ENCODE measurements at places on chromosomes 3 and 15.

GRCh38 chr15:70212286-70212962, 114.7 kb upstream of the TLE3 start:
- DNase-seq: no peak

DNA sequence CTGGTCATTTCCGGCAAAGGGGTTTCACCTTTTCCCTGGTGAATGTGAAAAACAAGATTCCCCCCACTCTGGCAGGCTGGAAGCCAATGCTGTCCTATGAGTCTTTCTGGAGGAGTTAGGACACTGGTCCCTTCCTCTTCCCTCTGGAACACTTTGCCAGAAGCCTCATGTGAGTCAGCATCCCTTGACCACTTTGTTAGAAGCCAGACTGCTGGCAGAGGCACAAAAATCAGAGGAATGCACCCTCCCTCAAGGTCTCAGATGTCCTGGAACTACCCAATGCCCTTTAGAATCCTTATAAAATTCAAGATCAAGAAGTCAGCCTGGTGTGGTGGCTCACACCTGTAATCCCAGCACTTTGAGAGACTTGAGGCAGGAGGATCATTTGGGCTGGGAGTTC, 26.6 kb downstream of the ITGB5 start:
- peak; percentile 12 for DNase-seq

GRCh38 chr15:88902221-88902835, 7.0 kb upstream of the HAPLN3 start:
- DNase-seq: no peak

DNA sequence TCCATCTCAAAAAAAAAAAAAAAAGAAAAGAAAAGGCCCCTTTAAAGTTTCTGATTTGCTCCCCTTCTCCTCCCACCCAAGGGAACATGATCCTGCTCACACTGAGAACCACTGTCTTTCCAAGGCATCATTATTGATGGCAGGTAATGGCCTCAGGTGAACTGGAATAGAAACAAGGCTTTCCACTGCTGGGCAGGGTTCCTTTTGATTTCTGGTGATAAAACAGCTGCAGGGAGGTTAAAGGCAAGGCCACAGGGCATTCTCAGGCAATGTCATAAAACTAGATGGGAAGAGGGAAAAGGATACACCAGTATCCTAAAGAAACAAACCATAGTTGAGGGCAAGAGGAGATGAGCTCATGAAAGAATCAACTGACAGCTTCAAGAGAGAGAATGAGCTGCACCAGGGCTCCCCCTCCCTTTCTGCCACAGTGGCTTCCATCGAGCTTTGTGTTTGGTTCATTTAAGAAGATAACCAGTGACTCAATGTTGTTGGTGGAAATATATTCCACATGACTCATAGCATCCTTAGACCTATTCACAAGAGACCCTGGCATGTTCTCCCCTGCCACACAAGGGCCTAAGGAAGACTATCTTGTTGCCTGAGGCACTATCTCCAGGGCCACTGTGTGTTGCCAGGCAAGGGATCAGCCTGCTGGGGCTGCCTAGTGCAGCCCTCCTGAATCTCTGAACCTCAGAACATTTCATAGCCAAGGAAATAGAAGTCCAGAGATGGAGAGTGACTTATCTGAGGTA, 86.4 kb downstream of the WDR76 start:
- peak; percentile 48 for DNase-seq

DNA sequence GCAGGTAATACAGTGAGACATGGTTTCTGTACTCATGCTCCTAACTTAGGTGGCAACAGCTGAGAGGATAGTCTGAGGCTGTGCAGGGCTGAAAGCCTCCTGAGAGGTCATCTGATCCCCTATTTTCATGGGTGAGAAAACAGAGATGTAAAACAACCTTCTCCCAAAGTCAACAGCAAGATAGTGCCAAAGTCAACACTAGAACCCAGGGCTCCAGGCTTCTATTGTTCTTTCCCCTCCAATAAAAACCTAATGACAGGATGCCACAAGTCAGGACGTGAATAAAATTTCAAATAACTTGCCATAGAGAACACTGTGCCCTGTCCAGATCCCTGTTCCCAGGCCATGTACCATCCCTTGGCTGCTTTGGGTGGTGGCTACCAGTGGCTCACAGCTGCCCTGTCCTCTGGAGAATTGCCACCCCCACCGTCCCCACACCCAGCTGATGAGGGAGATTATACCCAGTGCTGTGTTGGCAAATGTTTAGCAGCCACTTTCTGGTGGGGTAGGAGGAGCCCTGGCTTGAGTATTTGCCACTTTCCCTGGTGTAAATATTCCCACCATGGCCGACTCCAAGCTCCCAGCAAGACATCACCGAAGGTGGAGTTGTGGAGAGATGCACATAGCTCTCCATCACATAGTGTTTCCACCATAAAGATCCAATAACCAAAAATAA, 54.8 kb downstream of the SRGAP3 start:
- no peak for DNase-seq

DNA sequence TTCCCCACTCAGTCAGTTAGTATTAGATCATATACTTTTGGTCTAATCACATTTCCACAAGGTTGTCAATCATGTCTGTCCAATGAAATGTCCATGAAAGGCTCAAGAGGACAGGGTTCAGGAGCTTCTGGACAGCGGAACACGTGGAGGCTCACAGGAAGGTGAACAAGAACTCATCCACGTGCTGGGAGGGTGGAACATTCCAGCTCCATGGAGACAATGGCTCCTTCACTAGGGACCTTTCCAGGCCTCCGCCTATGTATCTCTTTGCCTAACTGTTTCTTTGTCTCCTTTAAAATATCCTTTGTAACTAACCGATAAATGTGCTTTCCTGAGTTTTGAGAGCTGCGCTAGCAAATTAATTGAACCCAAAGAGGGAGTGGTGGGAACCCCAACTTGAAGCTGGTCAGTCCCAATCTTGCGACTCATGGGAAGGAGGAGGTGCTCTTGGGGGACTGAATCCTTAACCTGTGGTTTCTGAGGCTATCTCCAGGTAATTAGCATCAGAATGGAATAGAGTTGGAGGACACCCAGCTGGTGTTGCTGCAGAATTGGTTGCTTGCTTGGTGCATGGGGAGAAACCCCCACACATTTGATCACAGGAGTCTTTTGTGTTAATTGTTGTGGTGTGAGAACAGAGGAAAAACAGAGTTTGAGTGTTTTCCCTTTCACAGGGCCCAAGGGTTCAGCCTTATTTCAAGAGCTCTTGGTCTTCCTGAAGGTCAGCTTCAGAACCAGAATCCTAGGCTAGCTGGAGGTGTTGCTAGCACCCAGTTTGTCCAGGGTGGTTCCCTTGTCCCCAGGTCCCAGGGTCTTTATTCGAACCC, 3.0 kb upstream of the TKT start:
- DNase-seq: no peak

DNA sequence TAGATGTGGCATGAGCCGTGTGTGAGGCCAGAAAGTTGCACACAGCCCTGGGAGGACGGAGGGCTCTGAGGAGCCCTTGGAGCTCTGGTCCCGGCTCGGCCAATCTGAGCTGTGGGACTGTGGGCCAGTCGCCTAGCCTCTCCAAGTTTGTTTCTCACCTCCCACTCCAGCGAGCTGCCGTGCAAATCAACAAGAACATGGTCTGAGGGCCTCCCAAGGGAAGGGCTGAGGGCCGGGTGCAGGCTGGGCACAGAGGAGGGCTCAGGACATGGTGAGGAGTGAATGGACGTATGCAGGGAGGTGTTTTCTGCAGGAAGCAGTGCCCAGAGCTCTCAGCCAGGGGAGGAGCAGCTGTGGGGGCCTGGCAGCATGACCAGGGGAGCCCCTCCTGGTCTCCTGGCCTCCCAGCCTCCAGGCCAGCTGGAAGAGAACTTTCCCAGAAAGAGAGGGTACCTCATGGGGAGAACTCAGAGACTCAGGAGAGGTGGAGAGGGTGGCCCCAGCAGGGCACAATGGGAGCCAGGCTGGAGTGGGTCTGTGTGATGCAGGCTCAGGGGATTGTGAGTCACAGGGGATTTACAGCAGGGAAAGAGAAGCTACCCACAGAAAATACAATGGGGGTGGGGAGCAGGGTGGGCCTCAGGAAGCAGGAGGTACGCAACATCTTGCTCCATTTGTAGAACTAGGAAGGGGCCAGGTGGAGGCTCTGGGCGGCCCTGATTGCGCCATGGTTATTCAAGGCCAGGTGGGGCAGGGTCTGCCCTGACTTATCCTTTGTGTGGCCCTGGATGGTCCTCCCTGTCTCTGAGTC, 24.8 kb downstream of the PSTPIP1 start:
- DNase-seq: no peak

- peak; percentile 59 for DNase-seq
Measured at GRCh38 chr3:50572158-50572557, 2.8 kb downstream of the HEMK1 start.

- DNase-seq: peak; percentile 93
Measured at GRCh38 chr15:63870487-63871209, 36.9 kb upstream of the HERC1 start.

DNA sequence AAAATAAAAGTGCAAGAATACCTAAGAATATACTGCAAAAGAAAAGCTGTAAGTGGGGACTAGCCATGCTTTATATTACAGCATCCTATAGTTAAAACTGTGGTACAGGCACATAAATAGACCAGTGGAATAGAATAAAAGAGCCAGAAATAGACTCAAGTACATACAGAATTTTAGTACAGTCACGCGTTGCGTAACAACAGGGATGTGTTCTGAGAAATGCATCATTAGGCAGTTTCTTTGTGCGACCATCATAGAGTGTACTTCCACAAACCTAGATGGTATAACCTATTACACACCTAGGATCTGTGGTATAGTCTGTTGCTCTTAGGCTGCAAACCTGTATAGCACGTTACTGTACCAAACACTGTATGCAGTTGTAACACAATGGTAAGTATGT, 61.8 kb downstream of the PCCB start:
- DNase-seq: no peak

DNA sequence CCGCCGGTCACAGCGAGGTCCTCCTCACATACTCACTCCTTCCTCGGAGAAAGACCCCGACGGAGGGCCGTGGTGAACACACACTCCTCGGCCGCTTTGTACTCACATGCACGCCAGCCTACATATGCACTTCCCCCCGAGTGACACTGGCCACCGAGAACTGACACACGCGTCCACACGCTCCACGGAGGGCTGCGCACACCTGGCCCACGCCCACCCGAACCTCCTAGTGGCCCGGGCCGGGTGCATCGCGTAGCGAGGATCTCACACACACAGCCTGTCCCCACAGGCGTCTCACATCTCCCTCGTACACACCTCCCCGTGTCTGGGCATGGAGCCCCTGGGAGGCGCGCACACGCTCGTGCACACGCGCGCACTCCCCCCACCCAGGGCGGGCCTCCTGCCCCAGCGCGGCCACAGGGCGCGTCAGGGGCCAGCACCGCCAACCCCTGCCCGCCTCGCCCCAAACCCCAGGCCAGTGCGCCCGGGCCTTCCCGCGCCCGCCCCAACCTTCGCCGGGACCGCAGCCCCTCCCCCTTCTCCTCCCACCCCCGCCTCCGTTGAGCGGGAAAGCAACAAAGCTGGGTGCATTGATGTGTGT, 411 bp upstream of the C3orf70 start:
- peak; percentile 38 for DNase-seq

DNA sequence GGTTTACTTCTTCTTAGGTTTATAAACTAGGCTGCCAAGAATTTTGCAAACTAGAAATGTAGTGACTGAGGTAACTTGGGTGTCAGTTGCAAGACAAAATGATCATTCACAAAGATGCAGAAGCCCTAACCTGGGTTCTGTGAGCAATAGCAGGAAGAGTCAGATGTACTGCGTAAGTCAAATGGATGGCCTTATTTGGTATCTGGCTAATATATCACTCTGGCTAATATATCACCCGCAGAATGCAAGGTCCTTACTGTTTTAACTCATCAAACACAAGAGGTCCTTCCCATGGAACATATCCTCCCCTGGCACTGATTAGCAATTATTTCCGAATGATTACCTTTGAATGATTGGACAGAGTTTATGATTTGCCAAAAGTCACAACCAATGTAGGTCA, 37.4 kb downstream of the RBMS3 start:
- DNase-seq: no peak

GRCh38 chr3:184375747-184376461, 2.1 kb downstream of the THPO start:
- no peak for DNase-seq

DNA sequence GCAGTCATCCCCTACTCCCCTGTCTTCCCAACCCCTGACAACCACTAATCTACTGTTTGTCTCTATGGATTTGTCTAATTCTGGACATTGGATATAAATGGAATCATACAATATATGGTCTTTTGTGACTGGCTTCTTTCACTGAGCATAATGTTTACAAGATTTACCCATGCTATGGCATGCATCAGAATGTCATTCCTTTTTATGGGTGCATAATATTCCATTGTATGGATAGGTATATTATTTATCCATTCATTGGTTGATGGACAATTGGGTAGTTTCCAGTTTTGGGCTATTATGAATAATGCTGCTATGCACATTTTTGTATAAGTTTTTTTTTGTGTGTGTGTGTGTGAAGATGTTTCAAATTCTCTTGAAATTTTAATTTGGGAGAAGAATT, 16.6 kb upstream of the TTBK2 start:
- DNase-seq: no peak

DNA sequence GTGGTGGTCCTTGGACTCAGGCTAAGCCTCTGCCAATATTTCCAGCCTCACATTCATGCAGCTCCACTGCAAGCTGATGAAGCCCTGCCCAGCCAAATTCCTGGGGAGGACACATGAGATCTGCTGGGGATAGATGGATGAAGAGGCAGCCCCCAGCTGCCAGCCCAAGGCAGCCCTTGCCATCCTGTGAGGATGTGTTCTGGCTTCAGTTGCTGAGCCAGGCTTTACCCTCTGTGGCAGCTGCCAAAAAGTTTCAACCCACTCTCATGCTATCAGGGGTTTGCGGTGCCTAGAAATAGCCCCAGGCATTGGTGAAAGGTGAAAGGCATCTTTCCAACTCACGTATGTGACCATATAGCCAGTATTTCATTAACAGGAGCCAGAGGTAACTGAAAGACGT, 37.6 kb downstream of the C2CD4A start:
- DNase-seq: no peak

DNA sequence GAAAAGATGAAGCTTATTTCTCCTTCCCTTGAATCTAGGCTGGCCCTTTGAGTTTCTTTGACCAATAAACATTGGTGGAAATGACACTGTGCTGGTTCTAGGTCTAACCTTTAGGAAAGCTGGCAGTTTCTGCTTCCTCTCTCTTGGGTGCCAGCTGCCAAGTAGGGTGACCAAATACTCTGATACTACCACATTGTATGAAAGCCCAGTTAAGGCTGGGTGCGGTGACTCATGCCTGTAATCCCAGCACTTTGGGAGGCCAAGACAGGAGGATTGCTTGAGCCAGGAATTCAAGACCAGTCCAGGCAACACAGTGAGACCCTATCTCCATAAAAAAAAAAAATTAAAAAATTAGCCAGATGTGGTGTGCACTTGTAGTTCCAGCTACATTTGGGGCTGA, 320.7 kb downstream of the ZNF621 start:
- no peak for DNase-seq

GRCh38 chr3:13711911-13712650, 163.2 kb downstream of the FBLN2 start:
- DNase-seq: no peak

GRCh38 chr3:187742351-187743171, 2.7 kb downstream of the BCL6 start:
- DNase-seq: no peak
